ENCODE measurements at places on chromosomes 6 and 20.

DNA sequence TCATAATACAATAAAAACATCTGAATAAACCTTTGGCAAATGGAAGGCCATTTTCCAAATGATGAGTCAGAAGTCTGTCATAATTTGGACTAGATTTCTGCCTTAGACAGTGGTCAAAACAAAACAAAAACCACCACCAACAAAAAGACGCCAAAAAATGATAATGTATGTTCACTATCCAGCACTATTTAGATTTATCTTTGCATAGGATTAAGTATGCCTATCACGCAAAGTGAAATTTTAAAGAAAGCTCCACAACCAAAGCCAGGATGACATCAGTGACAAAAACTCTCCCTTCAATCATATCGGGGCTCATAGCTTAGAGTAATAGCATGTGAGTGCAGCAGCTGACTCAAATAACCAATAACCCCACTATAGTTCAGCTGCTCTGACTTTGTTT, 201.9 kb downstream of the MOXD1 start:
- no peak for DNase-seq

GRCh38 chr6:146997062-146997461, 207.2 kb upstream of the STXBP5 start:
- no peak for DNase-seq

DNA sequence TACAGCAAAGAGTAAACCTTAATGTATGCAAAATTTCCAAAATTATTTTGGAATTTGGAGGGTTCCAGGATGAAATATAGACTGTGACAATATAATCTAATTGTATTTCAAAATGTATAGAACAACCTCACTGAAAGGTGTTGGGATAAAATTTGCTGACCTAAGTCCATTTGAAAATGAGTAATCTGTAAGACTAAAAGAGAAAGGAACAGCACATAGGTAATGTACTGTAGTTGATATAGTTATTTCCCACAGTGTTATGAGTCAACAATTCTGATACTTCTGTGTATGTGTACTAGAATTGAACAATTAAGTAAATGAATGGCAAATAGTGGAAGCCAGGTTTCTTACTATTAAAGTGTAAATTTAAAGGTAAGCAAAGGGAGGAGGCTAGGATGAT, 23.8 kb upstream of the ELOVL4 start:
- no peak for DNase-seq

DNA sequence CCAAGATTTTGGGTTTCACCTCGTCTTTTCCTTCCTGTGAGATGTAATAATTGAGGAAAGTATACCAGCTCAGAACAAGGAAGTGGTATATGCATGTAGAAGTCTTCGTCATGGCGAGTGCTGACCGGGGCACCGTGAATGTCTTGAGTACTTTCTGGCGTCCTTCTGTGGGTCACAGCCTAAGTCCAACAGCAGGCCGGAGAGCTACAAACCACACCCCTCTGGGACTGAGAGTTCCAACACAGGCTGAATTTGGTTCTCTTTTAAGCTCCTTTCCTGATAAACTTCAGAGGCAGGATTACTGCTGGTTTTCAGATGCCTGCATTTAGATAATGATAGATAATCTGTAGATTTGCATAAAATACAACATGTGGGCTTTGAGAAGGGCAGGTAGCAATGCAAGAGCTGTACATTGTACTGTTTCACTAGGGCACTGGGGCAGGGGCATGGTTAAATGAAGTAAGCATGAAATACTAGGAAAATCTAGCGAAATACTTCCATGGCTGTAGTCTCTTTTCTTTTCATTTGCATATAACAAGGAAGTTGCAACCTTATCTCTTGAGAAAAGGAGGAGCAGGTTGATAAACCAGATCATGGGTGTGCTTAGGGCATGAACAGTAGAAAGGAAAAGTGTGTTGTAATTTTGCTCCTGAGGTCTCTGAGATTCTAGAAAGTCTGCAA, at the start of gene ADTRP:
ADTRP (minus strand) TSS at position 156 of the 681 bp plus-strand sequence; CDS start at position 112, 44 bp downstream.
- no peak for DNase-seq

DNA sequence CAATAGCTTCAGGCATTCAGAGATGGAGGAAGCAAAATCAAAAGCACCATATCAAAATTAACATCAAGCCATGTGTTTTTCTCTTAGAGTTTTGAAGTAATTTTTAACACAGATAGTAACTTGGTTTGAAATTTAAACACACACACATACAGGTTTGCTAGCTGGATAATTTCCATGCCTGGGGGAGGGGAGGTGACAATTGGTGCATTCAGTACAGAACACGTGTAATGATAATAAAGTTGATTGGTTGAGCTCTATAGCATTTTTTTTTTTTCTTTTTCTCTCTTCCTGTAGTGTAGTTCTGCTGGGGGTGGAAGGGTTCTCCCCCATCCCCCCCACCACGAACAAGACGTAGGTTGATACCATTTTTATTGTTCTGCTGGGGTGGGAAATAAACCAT, 564.8 kb downstream of the LMBRD1 start:
- no peak for DNase-seq

DNA sequence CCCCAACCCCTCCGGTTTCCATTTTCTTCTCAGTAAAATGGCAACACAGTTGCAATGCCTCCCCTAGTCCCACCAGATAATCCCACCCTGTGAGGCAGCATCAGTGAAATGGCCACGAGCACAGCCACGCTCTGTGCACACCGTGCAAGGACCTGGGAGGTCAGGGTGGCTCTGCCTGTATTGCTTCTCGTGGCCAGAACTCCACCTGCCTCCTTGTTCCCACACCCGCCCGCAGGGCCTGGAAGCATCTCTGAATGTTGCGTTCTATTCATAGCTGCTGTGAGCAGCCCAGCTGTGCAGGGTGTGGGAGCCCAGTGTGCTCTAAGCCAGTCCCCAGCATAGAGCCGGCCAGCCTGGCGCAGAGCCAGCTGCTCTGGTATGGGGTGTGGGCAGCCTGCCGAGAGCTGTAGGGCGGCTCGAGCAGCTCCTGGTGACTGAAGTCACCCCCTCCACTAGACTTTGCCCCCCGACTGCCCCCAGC, 161.1 kb downstream of the DLL1 start:
- DNase-seq, result no peak

DNA sequence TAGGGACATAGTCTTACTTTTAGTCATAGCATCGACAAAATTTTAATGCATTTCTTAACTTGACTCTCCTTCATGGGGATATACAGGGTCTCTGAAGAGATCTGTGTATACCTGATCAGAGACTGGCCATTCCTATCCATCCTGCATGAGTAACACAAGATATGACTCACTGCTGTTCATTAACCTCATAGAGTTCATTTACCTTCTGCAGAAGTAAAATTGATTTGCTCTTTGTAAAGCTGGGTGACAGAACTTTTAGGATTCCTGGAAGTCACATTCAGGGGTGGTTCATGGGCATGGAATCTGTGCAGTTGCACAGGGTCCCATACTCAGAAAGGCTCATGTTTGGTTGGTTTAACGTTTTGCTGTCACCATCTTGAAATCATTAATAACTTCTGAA, 53.2 kb downstream of the PDE7B start:
- no peak for DNase-seq

DNA sequence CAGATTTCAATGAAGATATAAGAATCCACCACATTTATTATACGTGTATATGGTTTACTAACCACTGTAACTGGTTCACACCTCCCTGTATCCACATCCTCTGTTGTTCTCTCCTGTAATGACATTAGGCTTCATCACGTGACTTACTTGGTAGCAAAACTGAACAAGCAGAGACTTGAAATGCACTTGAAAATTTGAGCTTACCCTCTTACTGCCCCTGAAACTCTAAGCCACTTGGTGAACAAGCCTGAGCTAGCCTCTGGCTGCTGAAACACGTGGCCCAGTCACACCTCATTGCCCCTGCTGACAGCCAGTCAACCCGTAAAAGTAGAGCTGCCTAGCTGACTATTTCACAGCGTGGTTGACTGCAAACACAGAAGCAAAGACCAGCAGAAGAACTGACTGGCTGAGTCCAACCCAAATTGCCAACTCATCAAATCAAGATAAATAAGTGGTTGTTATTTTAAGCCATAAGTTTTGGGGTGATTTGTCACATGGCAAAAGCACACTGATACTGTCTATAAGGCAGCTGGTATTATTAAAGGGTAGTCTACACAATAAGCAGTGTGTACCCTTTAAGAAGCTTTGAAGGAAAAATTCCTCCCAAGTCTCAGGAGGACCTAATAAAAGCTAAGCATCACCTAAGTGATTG, 109.0 kb downstream of the RALGAPA2 start:
- no peak for DNase-seq

DNA sequence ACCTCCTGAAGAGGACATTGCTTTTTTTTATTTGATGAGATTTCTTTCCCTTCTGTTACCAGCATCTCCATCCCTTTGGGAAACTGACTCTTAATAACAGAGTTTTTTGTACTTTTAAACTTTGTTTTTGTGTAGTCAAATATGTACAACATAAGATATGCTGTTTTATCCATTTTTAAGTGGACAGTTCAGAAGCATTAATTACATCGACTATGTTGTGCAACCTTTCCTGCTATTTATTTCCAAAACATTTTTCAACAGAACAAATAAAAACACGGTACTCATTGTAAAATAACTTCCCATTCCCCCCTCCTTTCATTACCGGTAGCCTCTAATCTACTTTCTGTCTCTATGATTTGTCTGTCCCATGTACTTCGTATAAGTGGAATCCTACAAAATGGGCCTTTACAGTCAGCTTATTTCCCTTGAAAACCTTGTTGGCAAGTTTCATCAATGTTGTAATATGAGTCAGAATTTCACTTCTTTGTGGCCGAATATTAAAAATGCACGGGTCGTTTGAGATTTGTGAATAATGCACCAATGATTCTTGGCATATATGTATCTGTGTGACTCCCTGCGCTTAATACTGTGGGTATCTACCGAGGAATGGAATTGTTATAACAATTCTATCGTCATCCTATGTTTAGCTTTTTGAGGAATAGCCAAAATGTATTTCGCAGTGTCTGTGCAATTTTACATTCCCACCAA, 11.1 kb upstream of the RIPK1 start:
- DNase-seq, result no peak

- DNase-seq, result no peak
Measured at GRCh38 chr6:137231895-137232294, 12.7 kb upstream of the IFNGR1 start.

GRCh38 chr20:44448753-44449546, 26.7 kb upstream of the TTPAL start:
- no peak for DNase-seq

- DNase-seq, result no peak
Measured at GRCh38 chr6:24982231-24982630, 46.5 kb upstream of the RIPOR2 start.

- no peak for DNase-seq
Measured at GRCh38 chr6:144266091-144266649, 19.0 kb upstream of the UTRN start.

DNA sequence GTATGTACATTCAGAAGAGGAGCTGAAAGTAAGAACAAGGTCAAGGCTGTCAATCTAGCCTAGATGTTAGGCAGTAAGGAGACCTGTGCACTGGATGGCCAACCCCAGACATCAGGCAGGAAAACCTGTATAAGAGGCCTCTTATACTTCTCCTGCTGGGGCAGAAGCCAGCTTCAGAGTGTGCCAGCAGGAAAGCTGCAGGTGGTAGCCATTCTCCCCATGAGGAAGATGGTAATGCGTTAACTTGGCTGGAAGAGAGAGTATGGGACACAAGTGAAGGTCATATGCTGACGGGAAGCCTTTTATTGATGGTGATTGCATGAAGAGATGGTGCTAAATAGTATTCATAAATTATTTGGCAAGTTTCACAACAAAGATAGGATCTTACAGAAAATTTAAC, 20.6 kb downstream of the NHLRC1 start:
- DNase-seq, result no peak

DNA sequence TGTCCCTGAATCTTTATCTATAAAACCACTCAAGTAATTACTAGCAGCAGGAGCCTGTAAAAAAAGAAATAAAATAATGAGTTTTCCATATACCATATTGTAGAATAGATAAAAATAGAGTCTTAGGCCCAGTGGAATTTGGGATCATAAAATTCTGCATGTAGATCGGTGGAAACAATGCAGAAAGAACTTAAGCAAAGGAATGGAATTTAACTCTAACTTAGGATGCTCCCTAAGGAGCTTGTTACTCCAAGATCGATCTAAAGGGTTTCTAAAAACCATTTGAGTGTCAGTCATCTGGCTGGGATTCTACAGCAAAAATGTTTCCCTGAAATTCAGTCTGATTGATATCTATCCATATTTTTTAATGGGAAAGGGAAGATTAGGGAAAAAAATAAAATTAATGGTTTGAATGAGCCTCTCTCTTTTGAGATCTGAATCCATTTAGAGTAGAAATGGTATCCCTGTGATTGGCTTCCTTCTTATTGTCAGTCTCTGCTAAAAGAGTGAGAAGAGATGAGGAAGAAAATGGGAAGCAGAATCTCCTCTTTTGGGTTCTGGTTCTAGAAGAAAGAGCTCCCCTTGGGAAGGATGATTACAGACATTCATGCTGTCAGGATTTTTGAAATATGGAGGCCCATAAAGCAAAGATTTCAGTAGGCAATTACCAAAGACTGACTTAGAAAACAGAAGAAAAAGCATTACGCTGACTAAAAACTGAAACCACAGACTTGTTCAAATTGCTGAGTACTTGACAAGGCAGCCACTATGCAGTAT, 564.3 kb upstream of the MARCKS start:
- no peak for DNase-seq
